Esophagus mucosa (tissue), 1 donor: ENCODE measurements at places on chromosomes 2 and 18. TPM values are rescaled to one million over a fixed set of nuclear protein-coding genes. Genes with fewer than 3 reads are reported as not detected.
A peak's percentile ranks its signal among the peaks of the same experiment; 100 is the strongest.

DNA sequence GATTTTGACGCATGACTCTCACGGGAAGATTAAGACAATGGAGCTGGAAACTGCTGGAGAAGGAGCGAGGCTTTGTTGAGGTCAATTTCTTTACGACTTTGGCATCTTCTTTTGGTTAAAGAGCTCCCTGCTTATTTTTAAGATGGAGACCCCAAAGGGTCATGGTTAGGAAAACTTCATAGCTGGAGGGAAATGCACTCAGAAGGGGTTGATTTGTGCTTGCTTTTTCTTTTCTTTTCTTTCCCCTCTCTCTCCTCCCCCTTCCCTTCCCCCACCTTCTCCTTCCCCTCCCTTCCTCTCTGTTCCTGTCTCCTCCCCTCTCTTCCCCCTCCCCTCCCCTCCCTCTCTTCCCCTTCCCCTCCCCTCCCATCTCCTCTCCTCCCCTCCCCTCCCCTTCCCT is 79.0 kb downstream of the TNP1 start:
- ATAC-seq = no peak

GRCh38 chr2:225354281-225354774 is 45.2 kb upstream of the NYAP2 start:
- no peak for ATAC-seq

- ATAC-seq = no peak
These were observed 450.8 kb downstream of the EIPR1 start for GRCh38 chr2:2926858-2927175.

- ATAC-seq = no peak
These were observed 32.1 kb downstream of the RPRD1A start for GRCh38 chr18:36035253-36035652.

DNA sequence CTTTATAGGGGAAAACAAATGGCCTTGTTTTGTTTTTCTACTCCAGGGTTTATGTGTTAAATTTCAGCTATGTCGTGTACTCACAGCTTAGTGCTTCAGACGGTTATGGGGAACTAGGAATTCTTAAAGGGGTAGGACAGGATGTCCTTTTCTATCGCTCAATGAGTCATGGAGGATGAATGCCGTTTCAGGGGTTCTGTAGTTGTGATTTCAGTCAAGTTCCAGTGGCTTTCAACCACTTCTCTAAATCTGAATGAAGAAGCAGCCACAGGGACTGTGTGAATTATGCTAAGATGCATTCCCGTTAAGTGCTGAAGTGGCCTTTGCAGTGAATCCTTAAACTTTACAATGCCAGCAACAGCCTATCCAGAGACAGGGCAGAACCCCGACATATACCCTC is 1231.7 kb upstream of the ZEB2 start:
- ATAC-seq = peak; percentile 65

GRCh38 chr2:107576991-107577390 is 249.7 kb upstream of the RGPD4 start:
- no peak for ATAC-seq

DNA sequence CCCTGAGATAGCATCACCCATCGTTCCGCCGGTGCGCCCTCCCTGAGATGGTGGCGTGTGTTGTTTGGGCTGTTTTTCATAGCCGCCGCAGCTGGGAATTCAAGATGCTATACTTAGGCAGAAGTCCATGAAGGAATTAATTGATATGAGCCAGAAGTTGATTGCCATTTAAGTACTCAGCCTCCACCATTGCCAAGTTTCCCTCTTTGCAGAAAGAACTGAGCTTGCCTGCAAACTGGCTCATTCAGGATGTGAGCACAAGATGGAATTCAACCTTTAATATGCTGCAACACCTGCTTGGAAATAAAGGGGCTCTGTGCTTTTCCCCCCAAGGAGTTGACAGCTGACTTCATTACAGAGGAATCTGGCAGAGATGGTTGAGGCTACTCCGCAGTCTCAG is 295.5 kb downstream of the ZNF521 start:
- ATAC-seq = no peak

DNA sequence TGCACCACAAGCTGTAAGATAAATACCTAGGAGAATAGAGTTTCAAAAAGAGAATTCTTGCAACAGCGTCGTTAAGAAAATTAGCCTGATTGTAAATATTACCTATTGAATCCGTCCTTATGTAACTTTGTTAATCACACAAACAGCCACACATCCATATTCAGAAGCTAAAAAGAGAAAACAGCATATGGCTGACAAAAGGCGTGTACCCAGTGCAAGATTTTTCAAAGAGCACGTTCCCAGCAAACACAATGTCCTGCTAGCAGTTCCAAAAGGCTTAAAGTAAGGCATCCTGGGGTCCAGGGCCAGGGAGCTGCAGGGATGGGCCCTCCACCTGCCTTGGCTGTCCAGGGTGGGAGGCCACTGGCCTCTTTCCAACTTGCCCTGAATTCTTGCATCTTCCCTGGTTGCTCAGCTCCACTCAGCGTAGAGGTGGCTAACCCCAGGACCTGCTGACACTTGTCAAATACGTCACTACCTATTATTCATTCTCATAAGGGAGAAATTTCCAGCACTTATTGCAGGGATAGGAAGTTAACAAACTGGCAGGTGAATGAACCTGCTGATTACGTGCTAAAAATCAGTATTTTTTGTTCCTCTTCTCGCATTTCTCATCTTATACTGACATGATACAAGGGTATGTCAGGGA is 102.1 kb upstream of the NEDD4L start:
- peak; percentile 90 for ATAC-seq

GRCh38 chr2:3651691-3652648 is 6.0 kb upstream of the ALLC start:
- ATAC-seq = peak; percentile 34

DNA sequence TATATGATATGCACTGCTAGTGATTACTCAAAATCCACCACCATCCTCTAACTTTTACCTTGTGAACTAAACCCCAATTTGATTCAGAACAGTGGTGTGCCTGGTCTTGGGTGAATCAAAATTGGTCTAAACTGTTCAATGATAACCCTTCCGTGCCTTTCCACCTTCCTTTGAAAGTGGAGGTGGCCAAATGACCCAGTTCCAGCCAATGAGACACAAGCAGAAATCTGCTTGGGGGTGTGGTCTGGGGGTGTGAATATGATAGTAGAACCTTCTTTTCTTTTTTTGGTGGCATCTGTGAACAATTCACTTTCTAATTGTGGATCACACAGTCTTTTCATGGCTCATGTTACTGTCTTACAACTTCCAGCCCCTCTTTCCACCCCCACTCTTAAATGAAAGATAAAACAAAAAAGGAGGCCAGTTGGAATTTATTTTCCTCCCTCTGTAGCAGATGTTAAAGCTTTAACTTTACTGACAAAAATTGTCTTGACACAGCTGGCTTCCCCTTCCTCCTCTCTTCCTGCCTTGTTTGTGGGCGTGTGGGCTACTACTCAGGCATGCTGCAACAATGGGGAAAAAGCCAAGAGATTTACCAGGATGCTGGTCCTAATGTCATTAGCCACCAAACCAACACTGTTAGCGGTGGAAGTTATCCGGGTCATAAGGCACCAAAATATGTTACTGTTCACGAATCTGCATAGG is 58.8 kb upstream of the ANKRD44 start:
- ATAC-seq = no peak

DNA sequence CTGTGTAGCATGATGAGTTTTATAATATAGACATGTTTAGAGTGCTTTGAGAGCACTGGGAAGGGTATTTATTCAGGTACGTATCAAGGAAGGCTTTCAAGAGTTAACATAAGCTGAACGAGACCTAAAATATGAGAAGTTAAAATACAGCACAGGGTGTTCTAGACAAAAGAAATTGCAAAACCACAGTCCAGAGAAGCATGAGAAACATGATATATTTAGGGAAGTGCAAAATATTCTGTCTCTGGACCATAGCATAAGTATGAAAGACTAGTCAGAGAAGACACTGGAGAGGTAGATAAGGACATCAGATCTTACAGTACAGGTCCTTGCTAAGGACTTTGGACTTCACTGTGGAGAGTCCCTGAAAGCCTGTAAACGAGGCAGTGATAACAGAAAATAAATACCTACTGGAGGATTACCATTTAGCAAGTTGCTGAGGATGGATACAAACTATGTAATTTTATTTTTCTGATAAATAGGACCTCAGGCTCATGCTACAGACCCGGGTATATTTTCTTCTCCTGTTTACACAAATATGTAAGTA is 43.7 kb downstream of the FSIP2 start:
- ATAC-seq = no peak

- no peak for ATAC-seq
These were observed 240.1 kb downstream of the FAM210A start for GRCh38 chr18:13486284-13486683.

GRCh38 chr2:191565647-191566198 is 112.2 kb upstream of the NABP1 start:
- no peak for ATAC-seq

- ATAC-seq = no peak
These were observed 232.7 kb downstream of the MBD2 start for GRCh38 chr18:53991805-53992204.

DNA sequence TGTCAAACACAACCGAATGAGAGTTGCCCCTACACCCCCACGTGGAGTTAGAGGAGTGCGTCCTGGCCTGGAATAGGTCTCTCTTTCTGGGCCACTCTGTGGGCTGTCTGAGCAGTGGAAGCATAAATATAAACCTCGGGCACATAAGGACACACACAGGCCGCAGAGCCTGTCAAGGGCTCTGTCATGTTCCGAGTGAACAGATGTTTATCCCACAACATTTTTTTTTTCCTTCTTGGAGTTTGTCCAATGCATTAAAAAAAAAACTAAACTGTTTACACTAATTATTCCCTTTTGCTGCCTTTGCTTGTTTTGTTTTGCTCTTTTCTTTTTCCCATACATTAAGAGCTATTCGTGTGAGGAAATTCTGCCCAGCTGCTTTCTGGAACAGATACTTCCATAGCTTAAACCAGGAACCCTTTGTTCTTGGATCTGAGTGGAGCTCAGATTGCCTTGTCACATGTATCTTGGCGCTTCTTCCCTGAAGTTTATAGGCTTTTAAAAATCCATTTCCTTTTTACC is 228.3 kb upstream of the FOSL2 start:
- no peak for ATAC-seq

GRCh38 chr18:77530732-77531131 is 281.1 kb downstream of the GALR1 start:
- no peak for ATAC-seq

DNA sequence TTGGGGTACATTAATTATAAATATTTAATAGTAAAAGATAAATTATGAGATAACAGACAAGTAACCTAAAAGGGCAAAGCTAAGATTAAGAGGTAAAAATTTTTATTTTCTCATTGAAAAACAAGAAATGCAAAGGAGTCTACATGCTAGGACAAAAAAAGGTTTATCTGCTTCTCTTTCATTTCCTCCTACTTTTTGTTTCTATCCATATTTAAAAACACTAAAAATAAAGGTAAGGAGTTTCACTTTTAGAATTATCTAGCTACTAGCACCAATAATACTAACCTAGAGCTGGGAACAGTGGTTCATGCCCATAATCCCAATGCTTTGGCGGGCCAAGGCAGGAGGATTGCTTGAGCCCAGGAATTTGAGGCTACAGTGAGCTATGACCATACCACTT is 1551.7 kb upstream of the SLC39A10 start:
- no peak for ATAC-seq

DNA sequence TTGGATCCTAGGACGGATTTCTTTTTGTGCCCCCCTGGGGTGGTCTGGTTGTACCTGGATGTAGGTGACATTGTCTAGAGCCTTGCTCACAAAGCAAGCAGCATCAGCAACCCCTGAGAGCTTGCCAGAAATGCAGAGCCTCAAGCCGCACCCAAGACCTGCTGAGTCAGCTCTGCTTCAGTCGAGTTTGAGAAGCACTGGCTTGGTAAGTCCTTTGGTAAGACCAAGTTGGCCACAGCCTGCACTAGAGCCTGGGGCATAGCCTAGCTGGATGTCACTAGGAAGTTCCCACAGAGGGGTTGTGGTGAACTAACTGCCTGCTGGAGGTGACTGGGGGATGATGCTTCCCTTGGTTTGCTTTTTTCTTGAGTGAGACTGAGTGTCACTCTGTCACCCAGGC is 6.2 kb downstream of the ABCG5 start:
- ATAC-seq = peak; percentile 91

- ATAC-seq = no peak
These were observed at the start of gene KIAA2012 for GRCh38 chr2:202072737-202073401. Gene KIAA2012 (plus strand): TSS chr2:202073255. CDS start chr2:202073628, 373 bp downstream.

DNA sequence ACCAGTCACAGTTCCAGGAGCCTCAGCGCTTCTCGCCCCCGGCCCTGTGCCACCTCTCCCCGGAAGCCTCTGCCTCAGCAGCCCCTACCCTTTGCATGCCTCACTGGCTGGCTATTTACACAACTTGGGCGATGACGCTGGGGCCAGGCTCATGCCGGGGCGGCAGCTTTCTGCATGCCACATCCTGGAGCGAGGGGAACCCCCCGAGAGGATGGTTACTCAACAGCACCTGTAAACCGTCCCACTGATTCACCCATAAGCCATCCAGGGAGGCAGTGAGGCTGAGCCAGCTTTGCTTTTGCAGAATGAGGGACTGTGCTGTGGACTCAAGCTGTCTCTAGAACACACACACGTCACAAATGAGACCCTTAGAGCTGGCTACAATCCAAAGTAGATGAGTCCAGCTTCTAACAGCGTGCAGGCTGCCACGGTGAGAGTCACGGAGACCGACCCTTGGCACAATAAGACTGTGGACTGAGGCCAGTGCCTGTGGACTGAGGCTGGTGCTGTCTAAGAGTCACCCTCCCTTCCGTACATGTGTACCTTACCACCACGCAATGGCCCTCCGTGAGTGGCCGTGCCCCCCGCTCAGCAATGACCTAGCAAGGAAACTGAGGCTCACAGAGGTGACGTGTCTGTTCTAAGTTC is 45.6 kb upstream of the ODC1 start:
- peak; percentile 91 for ATAC-seq

DNA sequence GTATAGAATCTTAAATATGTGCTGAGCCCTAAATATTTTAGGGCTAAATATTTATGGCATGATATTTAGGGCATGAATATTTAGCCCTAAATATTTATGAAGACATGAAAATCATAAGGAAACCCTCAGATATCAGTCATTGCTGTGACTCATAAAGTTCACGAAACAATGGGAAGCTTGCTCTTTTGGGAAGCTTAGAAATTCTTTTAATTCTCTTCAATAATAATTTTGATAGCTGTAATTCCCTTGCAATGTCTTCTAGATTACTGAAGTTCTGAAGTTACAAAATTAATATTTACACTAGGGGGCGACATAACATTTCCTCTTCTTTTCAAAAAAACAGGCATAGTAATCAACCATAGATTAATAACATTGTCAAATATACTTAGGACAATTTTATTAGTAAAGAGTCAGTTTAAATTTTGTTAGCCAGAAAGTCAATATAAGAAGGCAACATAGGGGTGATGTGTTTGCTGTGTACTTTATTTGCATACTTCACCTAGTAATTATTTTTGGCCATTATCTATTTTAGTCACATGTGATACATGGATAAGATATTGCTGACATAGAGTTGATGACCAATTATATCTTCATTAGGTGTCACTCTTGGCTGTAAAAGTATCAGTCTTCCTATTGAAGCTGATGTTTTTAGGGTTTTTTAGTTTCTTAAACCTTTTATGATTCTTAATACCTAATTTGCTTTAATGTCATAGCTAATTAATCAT is 13.2 kb downstream of the ZNF804A start:
- no peak for ATAC-seq

The NT5C1B gene
- total RNA-seq = not detected

The SRSF7 gene
- 96.2 TPM for total RNA-seq

The ANKRD62 gene
- total RNA-seq = 0.48 TPM

The UGT1A8 gene
- 0.16 TPM for total RNA-seq

The ZNF397 gene
- total RNA-seq = 9.0 TPM

The KLHL29 gene
- 3.6 TPM for total RNA-seq

The SKA1 gene
- total RNA-seq = 7.0 TPM

The CD8B gene
- total RNA-seq = not detected

The NEU2 gene
- total RNA-seq = not detected

The OXER1 gene
- total RNA-seq = 0.40 TPM

The PTPN4 gene
- total RNA-seq = 20.4 TPM

The PLGLB2 gene
- total RNA-seq = 0.20 TPM

The RALB gene
- 81.2 TPM for total RNA-seq

The CYP27A1 gene
- 4.9 TPM for total RNA-seq

The AMER3 gene
- total RNA-seq = not detected
